ENCODE measurements at places on chromosomes 13 and 19.

- DNase-seq = no peak
Observed at GRCh38 chr13:99153219-99153618, 47.4 kb upstream of the UBAC2 start.

DNA sequence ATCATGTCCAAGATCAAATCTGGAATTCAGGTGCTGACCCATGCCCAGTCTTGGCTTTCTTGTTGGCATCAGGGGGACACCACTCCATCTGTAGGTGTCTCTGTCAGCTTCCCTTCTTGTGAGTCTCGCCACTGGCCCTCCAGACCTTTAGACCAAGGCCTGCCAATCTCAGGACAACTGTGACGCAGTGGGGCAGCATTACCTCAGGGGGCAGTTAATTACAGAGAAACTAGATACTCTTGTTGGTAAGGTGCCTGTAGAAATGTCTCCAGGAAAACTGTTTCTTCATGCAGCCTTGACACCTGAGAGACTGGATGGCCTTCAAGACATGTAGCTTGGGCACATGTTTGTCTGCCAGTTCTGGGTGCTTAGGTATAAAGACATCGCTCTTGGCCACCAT lies 46.7 kb upstream of the DACH1 start:
- no peak for DNase-seq

GRCh38 chr19:10271543-10272086 lies 695 bp downstream of the ICAM1 start:
- DNase-seq = no peak

GRCh38 chr19:30481063-30481462 lies 108.9 kb downstream of the ZNF536 start:
- no peak for DNase-seq

GRCh38 chr13:75426421-75426820 lies 55.5 kb downstream of the TBC1D4 start:
- DNase-seq = no peak

DNA sequence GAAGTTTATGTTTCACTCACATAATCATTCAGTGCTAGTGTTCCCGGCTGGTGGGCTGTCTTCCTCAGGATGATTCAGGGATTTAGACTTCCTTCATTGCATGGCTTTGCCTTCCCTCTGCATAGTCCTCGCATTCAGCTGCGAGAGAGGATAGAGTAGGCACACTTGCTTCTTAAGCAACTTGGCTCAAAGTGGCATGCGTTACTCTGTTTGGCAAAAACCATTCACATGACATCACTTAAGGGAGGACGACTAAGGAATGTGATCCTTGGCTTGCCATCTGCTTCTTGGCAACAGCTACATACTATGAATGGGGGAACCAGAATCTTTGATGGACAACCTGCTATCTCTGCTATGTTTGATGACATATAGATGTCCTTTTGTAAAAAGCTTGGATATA lies 359.3 kb downstream of the TDRD3 start:
- DNase-seq = no peak

DNA sequence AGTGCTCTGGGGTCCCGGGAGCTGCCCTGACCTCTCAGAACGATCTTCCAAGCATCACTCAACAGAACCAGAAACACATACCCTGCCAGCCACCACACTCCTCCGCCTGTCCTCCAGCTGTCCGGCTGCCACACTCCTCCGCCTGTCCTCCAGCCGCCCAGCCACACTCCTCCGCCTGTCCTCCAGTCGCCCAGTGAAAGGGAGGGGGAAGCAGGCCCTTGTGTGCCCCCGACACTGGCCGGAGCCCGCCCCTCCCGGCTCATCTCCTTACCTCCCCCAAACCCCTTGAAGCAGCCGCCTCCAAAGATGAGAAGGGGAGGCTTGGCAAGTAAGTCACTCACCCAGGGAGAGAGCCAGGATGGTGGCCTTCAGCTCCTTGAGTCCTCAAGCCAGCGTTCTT lies 40.2 kb downstream of the STK24 start:
- no peak for DNase-seq

GRCh38 chr13:53398051-53398450 lies 369.4 kb downstream of the OLFM4 start:
- DNase-seq = no peak

GRCh38 chr13:28415994-28416421 lies 78.9 kb downstream of the FLT1 start:
- DNase-seq = no peak

GRCh38 chr19:6678690-6679109 lies 8.7 kb upstream of the TNFSF14 start:
- DNase-seq = no peak

DNA sequence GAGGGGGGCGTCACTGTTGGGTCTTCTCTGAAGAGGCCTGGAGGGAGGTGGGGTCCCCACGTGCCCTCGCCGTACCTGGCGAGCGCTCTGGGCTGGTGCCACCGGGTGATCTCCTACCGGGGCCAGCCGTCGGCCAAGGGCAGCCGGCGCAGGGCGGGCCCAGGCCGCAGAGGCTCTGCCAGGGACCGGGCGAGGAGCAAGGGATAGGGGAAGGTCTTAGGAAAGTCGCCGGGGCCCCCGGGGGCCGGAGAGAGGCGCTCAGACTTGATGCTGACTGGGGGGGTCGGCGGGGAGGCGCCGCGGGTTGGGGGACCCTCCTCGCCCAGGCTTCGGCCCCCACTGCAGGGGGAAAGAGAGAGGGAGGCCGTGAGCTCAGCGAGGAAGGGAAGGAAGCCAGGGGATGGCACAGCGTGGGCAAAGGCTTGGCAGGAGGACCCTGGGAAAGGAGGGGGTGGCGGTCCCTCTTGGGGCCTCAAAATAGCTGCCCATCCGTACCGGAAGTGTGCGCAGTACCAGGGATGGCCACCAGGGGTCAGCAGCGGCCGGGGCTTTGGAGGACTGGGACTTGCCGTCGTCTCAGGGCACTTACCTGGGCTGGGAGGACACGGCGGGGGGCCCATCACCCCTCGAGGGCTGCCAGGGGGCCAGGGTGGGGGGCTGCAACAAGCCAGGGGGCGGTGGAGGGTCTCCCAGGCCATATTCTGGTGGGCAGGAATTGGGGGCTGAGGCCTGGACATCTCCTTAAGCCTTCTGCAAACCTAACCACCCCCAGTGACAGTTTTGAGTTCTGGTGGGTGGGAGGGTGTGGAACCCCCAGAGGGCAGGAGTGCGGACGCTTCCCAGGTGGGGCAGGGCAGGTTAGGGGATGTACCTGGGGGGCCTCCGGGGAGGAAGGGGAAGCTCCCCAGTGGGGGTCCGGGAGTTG lies 7.7 kb upstream of the TMEM161A start:
- DNase-seq = no peak

GRCh38 chr19:43553656-43554055 lies 20.7 kb downstream of the ZNF575 start:
- DNase-seq = no peak

- DNase-seq = no peak
Observed at GRCh38 chr19:16235811-16236652, 38.3 kb downstream of the AP1M1 start.
